ENCODE measurements at places on chromosomes 6 and 20.

DNA sequence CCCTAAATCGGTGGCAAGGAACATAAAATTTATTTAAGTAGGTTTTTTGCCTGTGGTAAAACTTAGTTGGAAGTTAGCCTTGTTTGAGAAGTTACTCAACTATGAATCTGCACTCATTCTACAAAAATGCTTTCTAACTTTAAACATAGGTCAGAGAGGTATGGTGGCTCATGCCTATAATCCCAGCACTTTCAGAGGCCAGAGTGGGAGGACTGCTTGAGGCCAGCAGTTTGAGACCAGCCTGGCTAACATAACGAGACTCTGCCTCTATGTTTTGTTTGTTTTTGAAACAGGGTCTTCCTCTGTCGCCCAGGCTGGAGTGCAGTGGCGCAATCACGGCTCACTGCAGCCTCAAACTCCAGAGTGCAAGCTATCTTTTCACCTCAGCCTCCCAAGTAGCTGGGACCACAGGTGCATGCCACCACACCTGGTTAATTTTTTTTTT lies 16.2 kb downstream of the USP49 start:
- no peak for DNase-seq

- DNase-seq = no peak
Observed at GRCh38 chr6:167146977-167147376, 10.8 kb downstream of the GPR31 start.

- DNase-seq = no peak
Observed at GRCh38 chr6:135147637-135148592, 33.2 kb upstream of the MYB start.

DNA sequence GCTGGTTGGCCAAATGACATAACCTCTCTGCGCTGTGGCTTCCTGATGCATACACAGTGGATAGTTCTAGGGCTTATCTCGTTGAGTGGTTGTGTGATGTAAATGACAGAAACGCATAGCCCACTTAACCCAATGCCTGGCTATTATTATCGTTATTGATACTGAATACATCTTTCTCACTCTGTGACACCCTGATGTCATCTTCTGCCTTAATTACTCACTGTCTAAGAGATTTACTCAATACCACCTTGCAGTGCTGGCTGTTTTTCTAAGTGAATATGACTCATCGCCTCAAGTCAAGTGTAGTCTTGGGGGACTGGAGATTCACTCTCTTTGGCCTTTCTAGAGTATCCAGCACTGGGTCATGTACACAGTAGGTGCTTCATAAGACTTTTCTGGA lies 73.6 kb downstream of the NDUFAF5 start:
- DNase-seq = no peak

DNA sequence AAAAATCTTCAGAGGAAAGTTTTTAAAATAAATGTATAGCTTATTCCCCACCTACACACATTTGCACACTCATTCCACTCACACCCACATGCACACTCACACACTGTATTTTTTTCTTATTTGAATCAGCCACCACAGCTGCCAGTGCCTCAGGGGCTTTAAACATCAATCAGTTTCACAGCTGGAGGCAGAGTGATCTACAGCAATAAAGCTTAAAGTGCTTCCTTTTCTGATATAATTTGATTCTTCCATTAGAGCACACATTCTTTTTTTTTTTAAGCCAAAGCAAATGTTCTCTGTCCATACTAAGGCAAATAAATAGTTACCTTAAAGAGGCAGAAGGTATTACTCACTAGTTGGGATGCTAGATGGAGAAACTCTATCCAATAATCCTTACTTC lies 498.8 kb upstream of the POU3F2 start:
- DNase-seq = no peak

DNA sequence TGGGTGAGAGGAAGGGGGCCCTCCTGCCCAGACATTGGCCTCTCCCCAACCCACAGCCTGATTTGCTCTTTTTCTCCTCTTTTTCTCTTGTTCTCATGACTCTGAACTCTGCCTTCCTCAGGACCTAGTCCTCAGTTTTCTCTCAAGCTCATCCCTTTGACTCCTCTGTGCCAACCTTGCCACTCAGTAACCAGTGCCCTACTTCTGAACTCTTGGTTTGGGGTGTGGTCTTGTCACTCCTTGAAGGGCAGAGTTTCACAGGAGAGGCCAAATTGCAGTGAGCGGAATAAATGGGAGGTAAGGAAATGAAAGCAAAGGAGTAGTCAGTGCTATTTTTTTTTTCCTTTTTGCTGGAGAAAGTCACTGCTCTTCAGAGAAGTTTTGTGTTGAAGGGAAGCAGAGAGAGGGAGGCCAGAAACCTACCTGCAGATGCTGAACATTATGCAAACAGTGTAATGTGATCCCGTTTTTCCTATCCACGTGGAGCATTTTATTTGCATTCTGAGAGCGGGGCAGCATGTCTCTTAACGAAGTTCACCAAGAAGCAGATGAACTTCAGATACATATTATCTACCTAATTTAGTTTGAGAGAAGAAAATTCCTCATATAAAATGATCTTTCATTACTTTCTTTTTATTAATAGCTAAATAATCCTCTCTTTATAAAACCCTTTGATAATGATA lies 26.9 kb downstream of the CFAP61 start:
- DNase-seq = no peak

- no peak for DNase-seq
Observed at GRCh38 chr6:27144740-27145079, 102.8 kb upstream of the PRSS16 start.

DNA sequence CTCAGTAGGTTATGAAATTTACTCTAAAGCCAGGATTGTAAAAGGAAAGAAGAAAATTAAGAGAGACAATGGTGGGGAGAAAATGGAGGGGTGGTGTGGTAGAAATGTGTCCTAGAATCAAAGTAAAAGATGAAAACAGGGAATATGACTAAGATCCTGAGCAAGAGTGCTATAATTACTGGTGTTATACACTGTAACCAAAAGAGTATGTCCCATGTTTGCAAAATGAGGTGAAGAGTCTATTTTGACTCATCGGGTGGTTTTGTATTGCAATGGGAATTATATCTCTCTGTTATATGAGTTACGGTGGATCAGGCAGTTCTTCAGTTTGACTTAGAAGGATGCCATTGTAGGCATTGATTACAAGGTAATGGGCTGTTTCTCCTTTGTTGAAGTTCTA lies 8.5 kb downstream of the L3MBTL3 start:
- no peak for DNase-seq

DNA sequence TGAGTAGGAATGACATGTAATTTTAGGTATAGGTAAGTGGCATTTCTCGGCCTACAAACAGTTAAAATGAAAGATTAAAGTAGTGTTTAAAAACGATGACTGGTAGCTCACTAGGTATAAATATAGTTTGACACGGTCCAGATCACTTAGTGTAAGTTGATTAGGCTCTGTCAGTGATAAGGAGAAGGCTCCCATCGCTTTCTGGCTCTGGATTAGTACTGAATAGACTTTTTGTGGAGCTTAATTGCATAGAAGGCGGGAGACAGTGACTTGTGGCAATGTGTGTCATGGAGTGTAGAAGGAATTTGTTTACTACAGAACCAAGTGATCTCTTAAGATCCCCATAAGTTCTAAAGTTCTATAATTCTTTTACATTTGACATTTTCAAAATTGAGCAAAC lies 6.7 kb downstream of the PYGB start:
- DNase-seq = no peak

DNA sequence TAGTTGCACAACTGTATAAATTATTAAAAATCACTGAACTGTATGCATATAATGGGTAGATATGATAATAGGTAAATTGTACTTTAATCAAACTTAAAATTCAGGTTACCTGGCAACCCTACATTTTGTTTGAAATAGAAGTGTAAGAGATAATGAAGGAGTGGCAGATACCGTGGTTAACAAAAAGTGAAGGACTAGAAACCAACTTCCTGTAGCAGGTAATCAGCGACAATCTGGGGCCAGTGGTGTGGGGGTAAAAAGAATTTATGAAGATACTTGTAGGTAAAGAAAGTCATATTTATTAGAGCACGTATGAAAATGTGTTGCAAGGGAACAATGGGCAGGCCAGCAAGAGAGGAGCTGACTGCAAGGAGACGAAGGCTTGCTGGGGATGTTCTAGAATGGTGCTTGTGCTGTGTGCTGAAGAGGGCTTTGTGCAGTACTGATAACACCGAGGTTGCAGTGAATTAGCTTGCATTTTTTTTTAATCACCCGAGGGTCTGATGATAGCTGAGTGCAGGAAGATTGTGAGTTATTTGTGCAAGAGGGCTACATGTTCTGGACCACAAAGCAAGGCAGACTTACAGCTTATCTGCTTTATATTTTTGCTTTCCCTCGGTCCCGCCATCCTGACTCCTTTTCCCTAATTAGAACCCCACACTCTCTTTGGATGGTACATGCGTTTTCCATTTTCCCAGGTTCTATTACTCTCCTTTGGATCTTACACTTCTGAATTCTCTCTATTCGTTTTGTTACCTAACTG lies 4.6 kb upstream of the ENPP1 start:
- DNase-seq = no peak

- DNase-seq = no peak
Observed at GRCh38 chr6:154848580-154848979, 115.4 kb downstream of the SCAF8 start.

GRCh38 chr6:109372130-109372529 lies 10.1 kb downstream of the CD164 start:
- no peak for DNase-seq

DNA sequence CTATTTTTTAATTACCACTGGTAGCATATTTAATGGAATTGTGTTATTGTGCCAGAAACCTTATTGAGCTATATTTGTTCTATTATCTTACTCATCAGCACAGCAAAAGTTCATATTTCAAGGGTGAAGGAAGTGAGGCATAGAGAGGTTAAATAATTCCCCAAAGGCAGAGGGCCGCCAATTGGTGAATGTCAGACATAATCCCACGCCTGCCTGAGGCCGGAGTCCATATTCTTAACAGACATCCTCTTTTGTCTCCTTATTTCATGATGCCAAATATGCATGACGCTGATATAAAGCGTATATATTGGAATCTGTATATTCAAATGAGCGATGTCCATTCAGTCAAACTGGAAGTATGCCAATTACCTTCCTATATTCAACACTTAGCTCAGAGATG lies 505.0 kb upstream of the SLC35B3 start:
- DNase-seq = no peak

DNA sequence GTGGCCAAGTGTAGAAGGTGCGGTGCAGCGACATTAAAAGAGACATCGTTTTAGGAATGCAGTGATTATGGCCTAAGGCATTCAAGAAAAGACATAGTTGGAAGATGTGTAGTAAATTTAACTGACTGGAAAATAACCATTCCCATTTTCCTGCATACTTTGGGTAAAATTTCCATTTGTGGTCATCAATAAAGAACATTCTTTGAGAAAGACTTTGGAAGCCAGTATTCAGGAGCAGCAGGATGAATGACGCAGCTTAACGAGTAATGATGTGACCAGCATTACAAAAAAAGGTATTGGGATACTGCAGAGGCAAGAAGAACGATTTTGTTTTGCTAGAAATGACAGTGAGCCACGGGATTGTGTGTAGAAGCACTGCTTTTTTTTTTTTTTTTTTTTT lies 7.0 kb upstream of the RWDD1 start:
- no peak for DNase-seq

DNA sequence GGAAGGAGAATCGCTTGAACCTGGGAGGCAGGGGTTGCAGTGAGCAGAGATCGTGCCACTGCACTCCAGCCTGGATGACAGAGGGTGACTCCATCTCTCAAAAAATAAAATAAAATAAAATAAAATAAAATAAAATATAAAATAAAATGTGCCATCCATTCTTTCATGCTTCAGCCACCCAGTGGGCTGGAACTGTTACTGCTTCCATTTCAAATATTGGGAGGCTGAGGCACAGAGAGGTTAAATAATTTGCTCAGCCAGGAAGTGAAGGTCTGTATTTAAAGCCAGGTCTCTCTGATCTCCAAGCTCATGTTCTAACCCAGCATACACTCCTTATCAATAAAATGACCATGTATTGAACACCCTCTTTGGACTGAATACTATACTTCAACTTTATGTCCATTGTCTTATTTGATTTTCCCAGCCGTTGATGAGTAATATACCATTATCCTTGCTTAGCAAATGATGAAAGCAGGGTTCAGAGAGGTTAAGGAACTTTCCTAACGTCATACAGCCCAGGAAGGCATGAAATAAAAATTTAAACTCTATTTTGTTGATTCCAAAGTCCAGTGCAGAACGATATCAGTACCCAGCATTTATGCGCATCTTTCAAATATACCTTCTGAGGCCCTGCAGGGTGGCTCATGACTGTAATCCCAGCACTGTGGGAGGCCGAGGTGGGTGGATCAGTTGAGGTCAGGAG lies 25.8 kb upstream of the SLC9A8 start:
- no peak for DNase-seq
